Mucosa of gallbladder (tissue), 1 donor: ENCODE measurements at places on chromosomes 7 and 10. TPM values are rescaled to one million over a fixed set of nuclear protein-coding genes. Genes with fewer than 3 reads are reported as not detected.

The ANKRD16 gene
- total RNA-seq = 9.4 TPM

The NUDT13 gene
- 2.7 TPM for total RNA-seq

The C10orf67 gene
- total RNA-seq = 0.14 TPM

The KCND2 gene
- 6.0 TPM for total RNA-seq

The H2BK1 gene
- not detected for total RNA-seq

The SRGN gene
- 91.4 TPM for total RNA-seq

The FZD8 gene
- total RNA-seq = 9.4 TPM

The PON1 gene
- 8.9 TPM for total RNA-seq

The ADCYAP1R1 gene
- 7.2 TPM for total RNA-seq

The SLC29A4 gene
- total RNA-seq = 6.0 TPM

The TSPAN33 gene
- 16.2 TPM for total RNA-seq

The GARIN1A gene
- 2.6 TPM for total RNA-seq

The RBM20 gene
- total RNA-seq = 1.4 TPM

The CHST3 gene
- 10.3 TPM for total RNA-seq

The SEMA3D gene
- total RNA-seq = 1.4 TPM

The FKBP6 gene
- not detected for total RNA-seq
